NCI-H524 (cell line): ENCODE measurements at places on chromosomes 5 and 9.
A peak's percentile ranks its signal among the peaks of the same experiment; 100 is the strongest.

DNA sequence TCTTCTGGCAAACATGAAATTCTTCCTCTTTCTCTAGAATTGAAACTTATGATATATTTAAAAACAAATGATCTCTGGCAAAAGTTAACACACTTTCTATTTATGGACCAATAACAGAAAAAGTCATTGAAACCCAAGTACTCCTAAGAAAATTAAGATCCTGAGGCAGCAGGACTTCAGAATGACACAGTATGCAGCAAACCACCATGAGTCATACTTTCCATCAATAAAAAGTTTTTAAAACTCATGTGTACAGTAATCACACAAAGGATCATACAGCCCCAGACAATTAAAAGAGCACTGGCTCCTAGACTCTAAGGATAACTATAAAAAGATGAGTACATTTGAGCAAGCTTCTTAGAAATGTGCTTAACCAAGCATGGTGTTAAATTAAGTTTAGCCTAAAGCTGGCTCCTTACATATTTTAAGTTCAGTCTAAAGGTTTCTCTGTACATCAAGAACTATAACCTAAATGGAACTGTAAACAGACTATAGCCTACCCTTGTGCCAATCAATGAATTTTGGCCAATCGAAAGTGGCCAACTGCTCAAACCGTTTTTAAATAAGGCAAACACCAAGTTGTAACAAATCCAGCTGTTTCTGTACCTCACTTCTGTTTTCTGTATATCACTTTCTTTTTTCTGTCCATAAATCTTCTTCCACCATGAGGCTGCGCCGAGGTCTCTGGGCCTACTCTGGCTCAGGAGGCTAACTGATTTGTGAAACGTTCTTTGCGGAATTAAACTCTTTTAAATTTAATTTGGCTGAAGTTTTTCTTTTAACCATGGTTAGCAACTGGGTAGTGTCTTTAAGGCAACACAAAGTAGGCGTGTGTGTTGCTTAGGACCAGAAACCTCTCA, 232.1 kb upstream of the PIK3R1 start:
- no peak for DNase-seq

- no peak for DNase-seq
These were observed 98.0 kb upstream of the VLDLR start for GRCh38 chr9:2523591-2523990.

GRCh38 chr9:70192707-70193106, 66.1 kb upstream of the SMC5 start:
- no peak for DNase-seq

DNA sequence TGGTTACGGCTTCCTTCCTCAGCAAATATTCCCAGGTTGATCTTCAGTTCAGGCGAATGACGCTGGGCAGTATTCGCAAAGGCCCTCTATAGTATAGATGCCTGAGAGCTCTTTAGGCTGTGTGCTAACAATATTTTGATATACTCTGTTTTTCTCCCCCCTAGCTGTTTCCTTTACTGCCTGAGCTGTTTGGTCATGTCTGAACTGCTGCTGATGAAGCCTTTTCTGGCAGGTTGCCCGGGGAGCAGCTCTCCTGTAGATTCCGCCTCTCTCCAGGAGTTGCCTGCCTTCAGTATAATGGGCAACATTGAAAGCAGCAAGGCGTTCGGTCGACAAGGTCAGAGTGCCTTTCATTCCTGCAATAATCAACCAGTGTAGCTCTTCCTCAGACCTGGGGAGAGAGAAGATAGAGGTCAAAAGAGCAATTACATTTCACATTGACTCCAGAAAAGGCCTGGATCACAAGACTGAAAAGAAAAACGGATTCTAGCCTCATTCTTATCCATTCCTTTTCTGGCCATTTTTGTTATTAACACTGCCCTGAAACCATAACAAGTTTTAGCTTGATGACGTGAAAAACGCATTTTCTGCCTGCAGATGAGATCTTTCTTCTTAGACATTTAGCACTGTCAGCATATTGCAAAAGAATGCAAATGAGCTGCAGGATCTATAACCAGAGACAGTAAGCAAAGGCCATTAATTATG, 60.1 kb upstream of the ZNF608 start:
- DNase-seq: peak; percentile 85

DNA sequence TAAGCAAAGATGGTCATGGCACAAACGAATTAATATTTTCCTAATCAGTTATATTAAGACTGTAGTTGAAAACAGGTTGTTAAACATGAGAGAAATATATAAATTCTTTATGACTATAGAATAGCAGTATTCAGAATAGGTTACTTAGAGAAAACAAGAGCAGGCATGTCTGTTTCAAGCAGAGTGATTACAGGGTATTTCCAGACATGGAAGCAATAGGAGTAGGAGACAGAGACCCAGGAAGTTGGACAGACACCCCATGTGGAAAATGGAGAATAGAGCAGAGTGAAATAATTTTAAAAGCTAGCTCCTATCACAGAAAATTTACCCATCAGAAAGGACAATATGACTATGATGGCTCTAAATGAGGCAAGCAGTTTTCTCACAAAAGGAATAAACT, 111.5 kb downstream of the IZUMO3 start:
- no peak for DNase-seq

DNA sequence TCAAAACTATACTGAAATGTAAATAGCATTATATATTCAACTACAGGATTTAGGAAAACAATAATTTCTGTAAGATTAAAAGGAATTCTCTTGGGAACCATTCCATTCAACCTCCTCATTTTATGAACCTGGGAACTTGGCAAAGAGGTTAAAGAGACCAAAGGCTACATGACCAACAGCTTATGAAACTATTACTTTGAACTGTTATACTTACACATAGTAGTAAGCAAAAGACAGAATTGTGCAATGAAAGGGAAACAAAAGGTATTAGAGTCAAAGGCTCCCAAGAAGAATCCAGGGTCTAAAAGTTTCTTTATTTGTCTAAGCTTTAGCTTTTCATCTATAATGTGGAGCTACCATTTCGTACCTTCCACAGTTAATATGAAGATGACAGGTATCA, 7.2 kb downstream of the C9orf72 start:
- DNase-seq: no peak
